ENCODE measurements at places on chromosomes 7 and 10.

GRCh38 chr7:44696728-44697127, 51.9 kb upstream of the ZMIZ2 start:
- no peak for DNase-seq

DNA sequence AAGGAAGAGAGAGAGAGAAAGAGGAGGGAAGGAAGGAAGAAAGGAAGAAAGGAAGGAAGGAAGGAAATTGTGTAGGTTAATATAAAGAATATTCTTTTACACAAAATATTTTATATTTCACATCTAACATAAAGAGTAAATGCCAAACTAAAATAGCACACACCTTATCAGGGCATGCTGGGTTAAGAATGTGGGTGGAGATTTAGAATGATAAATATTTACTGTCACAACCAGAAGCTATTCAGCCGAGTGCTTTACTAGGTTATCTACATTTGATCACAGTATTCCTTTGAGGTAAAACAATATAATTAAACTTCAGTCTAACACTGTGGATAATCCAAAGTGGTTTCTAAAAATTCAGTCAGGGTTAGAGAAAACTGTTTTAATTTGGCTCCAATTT, 103.3 kb downstream of the SEMA3A start:
- DNase-seq: no peak

DNA sequence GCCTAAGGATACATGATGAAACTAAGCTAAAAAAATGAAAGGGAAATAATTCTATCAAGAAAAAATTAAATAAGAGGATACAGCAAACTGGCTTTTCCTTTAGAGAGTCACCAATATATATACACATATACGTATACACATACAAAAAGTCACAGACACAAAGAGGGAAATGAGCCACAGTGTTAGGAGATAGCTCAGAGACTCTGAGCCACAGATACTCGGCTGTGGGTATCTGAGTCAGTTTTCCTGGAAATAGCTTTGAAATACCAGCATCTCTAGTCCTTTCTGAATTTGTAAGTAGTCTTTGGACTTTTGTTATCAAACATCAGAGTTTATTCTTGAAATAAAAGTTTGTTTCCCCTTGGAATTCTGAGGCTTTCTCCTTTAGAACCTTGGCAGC, 111.8 kb downstream of the TBXAS1 start:
- no peak for DNase-seq

GRCh38 chr10:95475003-95475383, 86.2 kb downstream of the SORBS1 start:
- DNase-seq: no peak

DNA sequence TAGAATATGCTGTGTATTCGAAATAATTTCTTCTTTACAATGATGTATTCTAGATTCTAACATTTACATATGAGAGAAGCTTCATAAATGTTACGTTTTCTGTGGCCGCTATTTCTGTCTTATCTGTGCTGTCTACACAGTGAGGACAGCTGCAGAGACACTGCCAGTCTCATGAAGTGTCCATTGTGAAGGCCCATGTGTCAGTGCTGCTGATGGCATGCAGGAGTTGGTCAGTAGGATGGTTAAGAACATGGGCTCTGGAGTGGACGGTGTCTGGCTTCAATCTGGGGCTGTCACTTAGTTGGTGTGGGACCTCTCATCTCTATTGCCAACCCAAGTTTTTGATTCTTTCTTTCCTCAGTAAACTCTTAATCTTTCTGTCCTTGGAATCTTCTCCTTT, 137.3 kb downstream of the SDK1 start:
- DNase-seq: no peak

DNA sequence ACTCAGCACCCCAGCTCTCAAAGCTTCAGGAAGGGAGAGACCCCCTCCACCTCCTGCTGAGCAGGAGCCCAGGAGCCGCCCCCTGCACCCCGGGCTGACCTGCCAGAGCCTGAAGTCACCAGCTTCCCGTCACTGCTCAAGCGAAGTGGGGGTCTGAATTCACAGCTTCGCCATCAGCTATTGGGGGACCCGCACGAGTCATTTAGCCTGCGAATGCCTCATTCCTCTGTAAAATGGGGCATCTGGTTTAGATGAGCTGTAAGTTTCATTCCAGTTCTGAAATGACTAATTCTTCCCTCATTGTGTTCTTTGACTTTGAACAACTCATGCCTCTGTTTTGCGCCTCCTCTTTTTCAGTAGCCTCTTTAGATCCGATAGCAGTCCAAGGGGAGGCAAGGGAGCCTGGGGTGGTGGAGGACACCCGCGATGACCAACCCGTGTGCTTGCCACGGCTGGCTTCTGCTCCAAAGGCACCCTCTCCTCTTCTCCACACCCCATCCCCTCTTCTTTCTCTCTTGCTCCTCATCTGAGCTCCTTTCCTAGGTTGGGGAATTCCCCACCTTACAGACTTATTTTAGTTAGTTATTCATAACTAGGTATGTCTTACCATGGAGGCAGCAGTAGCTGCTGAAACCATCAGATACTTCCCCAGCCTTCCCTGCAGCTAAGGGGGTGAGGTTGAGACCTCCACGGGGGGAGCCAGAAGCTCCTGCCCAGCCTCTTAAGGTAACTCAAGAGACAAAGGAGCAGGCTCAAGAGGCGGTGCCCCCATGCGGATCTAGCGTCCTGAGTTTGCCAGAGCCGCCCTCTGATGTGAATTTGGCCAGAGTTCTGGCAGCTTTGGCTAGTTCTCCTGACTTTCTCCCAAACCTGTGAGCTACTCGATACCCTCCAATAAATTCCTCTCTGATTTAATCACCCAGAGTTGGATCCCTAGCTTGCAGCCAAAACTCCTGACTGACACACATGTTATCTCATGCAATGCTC, 47.7 kb downstream of the RBM17 start:
- no peak for DNase-seq

GRCh38 chr10:124626759-124627380, 117.3 kb downstream of the FAM53B start:
- no peak for DNase-seq

DNA sequence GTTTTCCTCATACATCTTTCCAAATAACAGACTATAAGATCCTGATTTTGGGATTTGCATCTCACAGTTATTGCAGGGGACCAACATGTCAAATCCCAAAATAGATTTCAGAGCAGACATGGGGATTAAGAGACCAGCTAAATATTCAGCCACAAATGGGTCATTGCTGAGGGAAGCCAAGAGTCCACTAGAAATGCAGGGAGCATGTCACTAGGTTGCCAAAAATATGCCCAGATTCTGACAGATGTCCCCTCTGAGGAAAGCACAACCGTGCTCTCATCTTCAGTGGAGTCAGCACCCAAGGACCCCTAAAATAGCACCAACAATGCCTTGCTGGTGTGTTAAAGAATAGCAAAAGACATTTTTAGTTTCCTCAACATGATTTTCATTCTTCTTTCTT, 56.2 kb upstream of the AGK start:
- no peak for DNase-seq

GRCh38 chr7:95046494-95047240, 139.3 kb downstream of the PPP1R9A start:
- DNase-seq: no peak

DNA sequence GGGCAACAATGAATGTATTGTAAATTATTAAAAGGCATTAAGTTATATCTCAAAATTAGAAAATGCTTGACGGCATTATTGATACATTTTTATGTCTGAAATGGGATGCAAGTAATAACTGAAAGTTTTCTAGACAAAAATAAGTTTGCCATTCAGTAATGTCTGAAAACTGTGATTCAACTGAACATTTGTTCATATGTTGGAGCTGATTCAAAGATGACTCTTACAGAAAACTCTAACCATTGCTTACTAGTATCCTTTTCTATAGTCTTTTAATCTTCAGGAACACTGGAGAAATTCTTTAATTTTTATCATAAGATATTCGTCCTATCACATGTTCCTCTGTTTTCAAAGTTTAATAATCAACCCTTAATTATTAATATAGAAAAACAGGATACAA, 71.1 kb upstream of the TFEC start:
- no peak for DNase-seq
